ENCODE measurements at places on chromosomes 5 and 9.

- DNase-seq: no peak
Observed at GRCh38 chr9:133002147-133003070, 23.9 kb downstream of the GFI1B start.

GRCh38 chr9:99819856-99820684 lies 1.6 kb upstream of the NR4A3 start:
- DNase-seq: peak; percentile 90

DNA sequence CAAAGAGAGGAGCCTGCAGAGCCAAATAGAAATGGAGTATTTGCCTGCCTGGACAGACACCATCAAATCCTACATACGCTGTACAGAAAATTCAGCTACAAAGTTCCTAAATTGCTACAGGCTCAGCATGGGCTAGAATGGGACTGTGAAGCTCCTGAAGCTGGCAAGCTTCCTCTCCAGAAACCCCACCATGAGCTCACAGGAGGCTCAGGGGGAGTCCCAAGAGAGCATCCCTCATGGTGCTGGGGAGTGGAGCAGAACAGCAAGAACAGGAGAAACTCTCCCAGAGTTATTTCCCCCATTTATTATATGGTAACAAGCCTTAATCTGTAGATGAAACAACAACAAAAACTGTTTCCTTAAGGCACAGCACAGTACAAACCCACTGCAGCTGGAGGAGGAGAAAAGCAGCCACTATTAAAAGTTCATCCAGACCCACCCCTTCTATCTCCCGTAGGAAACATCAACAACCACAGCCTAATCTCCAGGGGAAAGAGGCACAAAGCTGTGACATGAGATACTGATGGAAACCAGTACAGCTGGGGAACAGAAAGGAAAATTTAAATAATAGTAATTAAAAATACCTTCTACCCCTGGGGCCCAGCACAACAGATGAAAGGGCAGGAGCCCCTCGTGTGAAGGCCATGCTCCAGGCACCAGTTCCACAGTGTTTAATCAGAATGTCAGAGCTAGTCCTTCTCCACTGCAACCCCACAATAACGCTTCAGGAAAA lies 548.5 kb downstream of the MTRR start:
- DNase-seq: no peak

DNA sequence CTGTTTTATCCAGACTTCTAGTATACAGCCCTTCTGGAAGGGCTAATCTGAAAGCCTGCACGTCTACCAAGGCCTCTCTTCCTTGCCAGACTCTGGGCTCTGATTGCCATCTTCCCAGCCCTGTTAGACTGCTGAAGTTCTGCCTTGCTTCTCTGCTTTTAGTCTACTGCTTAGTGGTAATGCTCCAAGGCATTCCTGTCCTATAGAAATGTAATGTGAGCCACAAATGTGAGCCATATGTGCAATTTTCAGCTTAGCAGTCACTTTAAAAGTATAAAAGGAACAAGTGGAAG lies 32.1 kb downstream of the WNK2 start:
- DNase-seq: no peak

GRCh38 chr5:178237431-178238312 lies 5.1 kb upstream of the PHYKPL start:
- no peak for DNase-seq
